GM19239 (cell line): ENCODE measurements at places on chromosomes 6 and 20.

GRCh38 chr6:46099952-46100351 is 29.8 kb upstream of the ENPP4 start:
- no peak for DNase-seq

DNA sequence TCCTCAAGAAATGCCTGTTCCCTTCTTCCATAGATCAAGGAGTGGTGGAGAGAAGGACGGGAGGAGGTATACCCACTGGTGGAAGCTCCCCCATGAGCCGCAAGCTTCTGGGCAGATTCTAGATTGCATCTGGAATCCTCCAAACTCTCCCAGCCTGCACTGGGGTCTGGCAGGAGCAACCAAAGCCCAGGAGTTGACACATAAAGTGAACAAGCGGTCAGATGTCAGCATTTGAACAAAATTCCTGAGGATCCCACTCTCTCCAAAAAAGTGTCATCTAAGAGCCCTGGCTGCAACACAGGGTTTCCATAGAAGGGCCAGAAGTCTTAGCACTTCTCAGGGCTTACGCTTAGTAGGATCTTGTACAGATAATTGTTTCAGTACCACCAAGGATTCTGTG is 88.2 kb downstream of the KCNB1 start:
- no peak for DNase-seq

GRCh38 chr20:23794065-23794464 is 32.5 kb downstream of the CST2 start:
- DNase-seq = no peak

DNA sequence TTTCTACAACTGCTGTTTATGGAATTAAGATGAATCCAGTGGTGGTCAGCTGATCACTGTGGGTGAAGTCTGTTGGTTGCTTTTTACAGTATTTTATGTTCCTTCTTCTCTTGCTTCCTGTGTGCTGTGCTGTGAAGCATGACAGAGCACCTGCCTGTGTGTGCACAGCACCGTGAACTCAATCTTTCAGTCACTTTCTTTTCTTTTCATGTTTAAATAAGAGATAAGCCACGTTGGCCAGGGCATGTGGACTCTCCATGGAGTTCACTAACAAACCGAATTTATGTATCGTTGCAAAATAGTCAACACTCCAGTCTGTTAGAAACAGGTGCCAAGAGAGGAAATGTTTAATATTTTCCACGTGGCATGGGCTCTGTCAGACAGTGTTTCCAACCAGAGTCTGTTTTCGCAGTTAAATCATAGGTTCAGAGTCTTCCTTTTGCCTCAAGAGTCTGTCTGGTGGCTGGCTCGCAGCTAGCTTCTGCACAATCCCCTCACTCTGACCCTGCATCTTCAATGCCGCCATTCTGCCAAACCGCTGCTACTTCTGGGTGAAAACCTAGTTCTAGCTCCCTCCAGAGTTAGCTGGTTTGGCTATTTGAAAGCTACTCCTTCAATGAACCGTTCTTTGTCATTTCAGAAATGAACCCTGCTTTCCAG is 73.2 kb downstream of the QRSL1 start:
- DNase-seq = peak; percentile 55
